ENCODE measurements at places on chromosomes 4 and X.

DNA sequence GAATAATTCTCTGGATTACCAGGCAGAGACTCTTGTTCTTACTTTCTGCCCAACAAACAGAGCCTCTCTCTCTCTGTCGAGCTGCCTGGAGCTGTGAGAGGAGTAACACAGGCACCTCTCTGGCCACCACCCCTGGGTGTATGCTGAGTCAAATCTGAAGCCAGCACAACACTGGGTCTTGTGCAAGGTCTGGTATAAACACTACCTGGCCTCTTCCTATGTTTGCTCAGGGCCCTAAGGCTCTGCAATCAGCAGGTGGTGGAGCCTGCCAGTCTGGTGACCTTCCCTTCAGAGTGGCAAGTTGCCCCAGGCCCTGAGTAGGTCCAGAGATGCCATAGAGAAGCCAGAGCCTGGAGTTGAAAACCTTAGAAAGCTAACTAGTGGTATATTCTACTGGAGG lies 139.9 kb downstream of the CPXCR1 start:
- DNase-seq, result no peak

DNA sequence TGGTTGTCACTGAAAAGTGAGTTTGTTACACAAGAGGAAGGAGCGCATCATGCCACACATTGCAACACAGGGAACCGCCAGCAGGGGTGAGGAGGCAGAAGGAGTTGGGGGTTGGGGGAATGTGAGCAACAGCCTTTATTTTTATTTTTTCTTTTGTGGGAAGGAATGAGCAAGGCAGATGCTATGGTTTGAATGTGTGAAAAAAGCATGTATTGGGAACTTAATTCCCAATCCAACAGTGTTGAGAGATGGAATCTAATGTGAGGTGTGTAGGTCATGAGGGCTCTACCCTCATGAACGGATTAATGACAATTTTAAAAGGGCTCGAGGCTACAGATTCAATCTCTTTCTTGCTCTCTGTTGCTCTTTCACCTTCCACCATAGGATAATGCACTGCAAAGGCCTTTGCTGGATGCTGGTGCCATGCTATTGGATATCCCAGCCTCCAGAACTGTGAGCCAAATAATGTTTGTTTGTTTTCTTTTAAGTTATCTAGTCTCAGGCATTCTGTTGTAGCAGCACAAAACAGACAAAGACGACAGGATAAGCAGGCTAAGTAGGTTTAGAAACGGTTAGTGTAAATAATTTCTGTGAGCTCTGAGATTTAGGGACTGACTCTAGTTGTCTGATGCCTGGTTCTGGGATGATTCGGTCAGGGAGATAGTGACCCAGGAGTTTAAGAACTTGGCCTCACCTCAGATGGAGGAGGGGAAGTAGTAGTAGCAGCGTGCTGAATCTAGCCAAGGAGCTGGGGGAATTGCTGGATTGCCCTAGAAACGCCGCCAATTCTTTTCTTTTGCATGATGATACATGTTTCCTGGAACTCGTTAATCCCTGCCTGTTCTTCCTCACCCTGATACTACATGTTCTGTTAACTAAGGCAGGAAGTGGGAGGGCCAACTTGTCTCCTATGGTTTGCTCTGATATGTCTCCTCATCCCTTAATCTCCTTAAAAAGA lies 156.6 kb upstream of the CTSO start:
- no peak for DNase-seq

- DNase-seq, result no peak
These were observed 379.3 kb downstream of the PPP3CA start for GRCh38 chr4:100968046-100968445.

DNA sequence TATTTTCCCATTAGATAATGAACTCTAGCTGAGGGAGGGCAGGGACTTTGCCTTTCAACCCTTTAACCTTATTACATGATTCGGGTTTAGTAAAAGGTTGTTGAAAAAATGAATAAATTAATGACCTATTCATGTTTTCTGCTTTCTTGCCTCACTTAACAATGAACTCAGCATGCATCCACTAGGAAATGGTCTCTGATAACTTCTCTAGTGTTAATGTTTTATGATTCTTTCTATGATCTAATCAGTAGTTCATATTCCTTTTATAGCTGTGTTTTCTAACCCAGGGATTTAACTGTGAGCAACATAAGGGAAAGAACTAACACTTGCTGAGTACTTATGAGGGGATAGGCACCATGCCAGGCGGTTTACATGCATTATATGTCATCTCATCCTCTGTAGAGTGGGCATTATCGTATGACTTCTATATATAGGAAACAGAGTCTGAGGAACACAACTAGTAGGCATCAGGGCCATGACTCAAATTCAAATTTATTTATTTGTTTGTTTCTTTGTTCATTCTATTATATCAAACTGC lies 236.7 kb upstream of the MAB21L2 start:
- DNase-seq, result no peak

GRCh38 chr4:128757712-128758111 lies 51.8 kb upstream of the JADE1 start:
- no peak for DNase-seq

DNA sequence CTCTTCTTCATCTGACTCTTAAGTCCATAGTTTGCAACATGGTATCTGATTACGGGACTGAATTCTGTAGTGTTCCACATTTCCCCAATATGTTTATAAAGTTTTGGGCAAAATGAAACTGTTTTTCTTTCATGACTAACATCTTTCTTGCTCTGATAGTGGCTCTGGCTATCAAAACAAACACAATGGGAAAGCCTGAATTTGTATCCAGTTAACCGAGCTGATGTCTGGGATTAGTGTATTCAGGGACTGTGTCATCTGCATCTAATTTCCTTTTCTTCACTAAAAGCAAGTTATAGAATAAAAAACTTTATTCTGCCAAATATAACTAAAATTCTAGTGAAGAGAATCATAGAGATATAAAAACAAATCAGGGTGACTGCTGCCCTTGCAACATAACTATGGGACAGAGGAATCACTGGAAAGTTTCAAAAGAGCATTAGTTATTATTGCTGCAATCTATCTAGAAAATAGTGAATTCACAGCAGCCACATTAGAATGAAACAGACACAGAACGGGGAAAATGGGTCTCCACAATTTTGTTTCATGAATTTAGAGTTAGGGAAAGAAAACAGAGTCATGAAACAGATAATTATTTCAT lies 61.3 kb downstream of the ANTXR2 start:
- no peak for DNase-seq

DNA sequence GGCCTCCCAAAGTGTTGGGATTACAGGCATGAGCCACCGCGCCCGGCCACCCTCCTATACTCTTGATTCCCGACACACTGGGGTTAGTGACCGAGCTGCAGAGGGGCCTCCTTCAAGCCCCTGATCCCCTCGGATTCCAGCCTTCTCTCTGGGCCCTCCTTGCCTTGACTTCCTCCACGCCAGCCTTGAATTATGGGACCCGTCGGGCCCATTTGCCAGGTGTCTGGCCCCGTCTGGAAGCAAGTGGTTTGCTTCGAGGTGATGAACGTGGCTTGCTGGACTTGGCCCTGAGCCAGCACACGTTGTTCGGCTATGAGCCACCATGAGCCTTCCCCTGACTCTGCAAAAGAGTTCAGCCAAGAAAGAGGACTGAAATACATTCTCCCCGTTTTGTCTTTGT lies 37.4 kb upstream of the GRPEL1 start:
- no peak for DNase-seq

Measured in CD4-positive, alpha-beta T cell treated with Interleukin-2 at 100 ng/mL for 4 hours (primary cell).